ENCODE measurements at places on chromosomes 13 and 19.

- no peak for DNase-seq
These were observed 121.7 kb downstream of the FNDC3A start for GRCh38 chr13:49097374-49097773.

GRCh38 chr19:6039566-6040225, 61.8 kb upstream of the RANBP3 start:
- no peak for DNase-seq

DNA sequence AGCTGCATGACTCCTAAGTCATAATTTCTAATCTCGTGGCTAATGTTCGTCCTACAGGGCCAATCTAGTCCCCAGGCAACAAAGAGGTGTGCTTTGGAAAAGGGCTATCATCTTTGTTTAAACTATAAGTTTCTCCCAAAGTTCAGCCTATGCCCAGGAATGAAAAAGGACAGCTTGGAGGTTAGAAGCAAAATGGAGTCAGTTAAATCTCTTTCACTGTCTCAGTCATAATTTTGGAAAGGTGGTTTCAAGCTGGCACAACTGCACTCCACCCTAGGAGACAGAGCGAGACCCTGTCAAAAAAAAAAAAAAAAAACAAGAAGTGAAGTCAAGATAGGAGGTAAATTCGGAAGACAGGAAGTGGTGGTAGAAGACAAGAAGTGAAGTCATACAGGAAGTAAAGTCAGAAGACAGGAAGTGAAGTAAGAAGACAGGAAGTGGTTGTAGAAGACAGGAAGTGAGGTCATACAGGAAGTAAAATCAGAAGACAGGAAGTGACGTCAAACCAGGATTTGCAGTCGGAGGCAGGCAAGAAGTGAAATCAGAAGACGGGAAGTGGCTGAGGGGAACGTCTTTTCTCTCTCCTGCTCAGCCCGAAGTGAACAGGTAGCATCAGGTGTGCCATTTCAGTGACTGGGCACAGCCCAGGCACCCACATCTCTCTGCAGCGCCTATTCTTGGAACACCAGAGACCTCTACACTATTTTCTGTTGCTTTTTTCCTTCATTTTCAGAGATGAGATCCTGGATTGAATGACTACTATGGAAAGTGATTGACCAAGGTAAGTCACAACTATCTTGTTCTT, 32.2 kb downstream of the GP6 start:
- peak; percentile 91 for DNase-seq

DNA sequence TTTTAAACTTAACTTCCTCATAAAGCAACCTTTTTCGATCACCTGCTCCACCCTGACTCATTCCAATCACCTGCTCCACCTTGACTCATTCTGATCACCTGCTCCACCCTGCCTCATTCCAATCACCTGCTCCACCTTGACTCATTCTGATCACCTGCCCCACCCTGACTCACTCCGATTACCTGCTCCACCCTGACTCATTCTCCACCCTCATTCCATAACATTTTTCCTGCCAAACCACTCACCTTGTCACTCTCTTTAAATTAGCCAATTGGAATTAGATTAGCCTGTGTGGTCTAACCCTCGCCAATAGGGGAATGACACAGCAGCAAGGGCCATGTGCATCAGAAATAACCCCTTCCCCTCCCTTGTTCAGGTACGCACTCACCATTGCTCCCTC, 31.9 kb upstream of the ZNF83 start:
- no peak for DNase-seq

DNA sequence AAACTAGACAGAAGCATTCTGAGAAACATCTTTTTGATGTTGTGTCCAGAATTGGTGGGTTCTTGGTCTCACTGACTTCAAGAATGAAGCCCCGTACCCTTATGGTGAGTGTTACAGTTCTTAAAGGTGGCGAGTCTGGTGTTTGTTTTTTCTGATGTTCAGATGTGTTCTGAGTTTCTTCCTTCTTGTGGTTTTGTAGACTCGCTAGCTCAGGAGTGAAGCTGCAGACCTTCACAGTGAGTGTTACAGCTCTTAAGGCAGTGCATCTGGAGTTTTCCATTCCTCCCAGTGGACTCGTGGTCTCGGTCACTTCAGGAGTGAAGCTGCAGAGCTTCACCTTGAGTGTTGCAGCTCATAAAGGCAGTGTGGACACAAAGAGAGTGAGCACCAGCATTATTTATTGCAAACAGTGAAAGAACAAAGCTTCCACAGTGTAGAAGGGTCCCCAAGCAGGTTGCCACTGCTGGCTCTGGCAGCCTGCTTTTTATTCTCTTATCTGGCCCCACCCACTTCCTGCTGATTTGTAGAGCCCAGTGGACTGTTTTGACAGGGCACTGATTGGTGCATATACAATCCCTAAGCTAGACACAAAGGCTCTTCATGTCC, 1820.8 kb downstream of the UQCRFS1 start:
- no peak for DNase-seq

GRCh38 chr13:99743094-99743493, 228.5 kb downstream of the ZIC5 start:
- DNase-seq, result no peak

DNA sequence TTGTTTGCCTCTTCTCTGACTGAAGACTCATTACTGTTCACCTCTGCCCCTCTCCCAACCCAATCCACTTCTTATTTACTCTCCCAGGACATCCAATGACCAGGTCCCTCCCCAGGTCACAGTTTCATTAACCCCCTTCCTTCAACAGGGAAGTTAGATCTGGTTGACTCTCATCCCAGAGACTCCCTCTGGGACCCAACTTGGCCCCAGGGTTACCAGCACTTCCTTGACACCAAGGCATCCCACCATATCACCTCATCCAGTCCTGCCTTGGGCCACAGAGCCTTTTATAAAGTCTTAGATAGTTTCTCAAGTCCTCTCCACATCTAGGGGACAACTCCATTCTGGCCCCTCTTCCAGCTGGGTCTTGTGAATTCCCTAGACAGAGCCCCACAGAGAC, 470.6 kb upstream of the TSHZ3 start:
- no peak for DNase-seq

- DNase-seq, result no peak
These were observed 10.2 kb downstream of the STXBP2 start for GRCh38 chr19:7647156-7647555.

GRCh38 chr19:31350033-31350692, 927 bp upstream of the TSHZ3 start:
- DNase-seq, result no peak

GRCh38 chr19:13034636-13035035, 39.4 kb downstream of the NFIX start:
- DNase-seq, result no peak

DNA sequence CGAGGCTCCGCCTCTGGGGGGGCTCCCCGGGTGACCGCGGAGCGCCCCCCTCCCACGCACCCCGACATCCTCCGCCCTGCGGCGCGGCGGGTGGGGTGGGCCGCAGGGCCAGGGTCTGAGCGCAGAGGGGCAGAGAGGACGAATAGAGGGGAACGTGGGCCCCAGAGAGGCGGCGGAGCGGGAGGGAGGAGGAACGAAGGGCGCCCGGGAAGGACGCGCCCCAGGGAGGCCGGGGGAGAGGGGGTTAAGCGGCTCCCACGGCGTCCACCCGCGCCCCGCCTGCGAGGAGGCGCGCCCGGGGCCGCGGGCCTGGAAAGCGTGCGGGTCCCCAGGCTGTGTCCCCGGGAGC, 1.0 kb downstream of the HCN2 start:
- DNase-seq, result no peak

- no peak for DNase-seq
These were observed 30.9 kb downstream of the ENOX1 start for GRCh38 chr13:43755844-43756243.

DNA sequence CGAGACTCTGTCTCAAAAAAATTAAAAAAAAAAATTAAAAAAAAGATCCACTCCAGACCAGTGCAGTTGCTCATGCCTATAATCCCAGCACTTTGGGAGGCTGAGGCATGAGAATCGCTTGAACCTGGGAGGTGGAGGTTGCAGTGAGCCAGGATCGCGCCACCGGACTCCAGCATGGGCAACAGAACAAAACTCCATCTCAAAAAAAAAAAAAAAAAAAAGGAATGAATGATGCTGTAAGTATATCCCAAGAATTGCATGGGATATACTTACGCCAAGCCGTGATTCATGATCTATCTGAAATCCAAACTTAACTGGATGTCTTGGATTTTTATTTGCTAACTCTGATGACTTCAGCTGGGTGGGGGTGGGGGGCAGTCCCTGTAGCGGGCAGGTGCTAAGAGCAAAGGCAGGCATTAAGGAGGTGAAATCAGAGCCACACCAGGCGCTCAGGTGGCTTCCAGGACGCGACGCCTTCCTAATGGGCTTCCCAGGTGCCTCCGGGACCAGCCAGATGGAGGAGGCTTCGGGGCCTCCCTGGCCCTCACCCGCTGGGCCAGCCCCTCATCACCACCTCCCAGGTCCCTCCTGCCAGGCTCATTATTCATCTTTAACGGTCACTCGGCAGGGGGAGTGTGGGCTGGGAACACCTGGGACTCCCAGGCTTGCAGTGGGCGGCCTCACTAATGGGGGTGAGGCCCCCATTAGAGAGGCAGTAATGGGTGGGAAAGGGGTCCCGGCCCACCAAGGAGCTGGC, 11.4 kb upstream of the FUT5 start:
- DNase-seq, result peak; percentile 50

DNA sequence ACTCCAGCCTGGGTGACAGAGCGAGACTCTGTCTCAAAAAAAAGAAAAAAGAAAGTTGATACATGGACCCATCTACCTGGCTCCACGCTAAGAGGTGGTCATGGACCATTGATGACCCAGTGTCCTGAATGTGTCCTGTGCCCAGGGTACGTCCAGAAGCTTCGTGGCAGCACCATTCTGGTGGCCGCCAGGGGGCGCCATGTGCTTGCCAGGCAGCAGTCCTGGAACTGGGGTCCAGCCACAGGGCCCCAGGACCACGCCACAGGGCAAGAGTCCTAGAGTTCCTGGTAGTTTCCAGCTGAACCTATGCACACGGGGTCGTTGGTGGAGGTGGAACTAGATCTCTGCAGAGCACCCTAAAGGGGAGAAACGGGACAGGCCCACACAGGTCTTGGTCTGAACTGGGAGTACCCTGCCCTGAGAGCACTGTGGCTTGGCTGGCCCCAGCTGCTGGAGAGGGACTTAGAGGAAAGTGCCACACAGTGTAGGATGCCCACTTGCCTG, 19.9 kb upstream of the FBXO27 start:
- DNase-seq, result peak; percentile 63

- no peak for DNase-seq
These were observed 63.8 kb upstream of the LDLR start for GRCh38 chr19:11025445-11025844.

GRCh38 chr13:90696254-90696653, 651.2 kb upstream of the MIR17HG start:
- no peak for DNase-seq

DNA sequence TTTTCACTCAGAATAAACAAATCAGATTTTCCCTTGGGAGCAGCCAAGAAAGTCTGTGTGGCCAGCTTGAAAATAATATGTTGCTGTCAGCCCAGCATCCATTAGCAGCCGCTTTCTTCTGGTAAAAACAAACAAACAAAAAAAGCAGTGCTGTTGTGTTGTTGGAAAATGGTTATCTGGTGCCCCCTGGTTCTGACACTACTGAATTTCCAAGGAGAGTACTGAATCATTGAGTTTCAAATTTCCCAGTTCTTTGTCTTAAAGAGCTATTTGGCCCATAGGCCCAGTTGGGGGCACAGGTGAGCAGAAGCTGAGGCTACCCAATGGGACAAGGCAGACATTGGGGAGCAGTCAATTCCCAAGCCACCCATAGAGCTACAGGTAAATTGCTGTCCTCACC, 995.9 kb downstream of the UQCRFS1 start:
- DNase-seq, result no peak

DNA sequence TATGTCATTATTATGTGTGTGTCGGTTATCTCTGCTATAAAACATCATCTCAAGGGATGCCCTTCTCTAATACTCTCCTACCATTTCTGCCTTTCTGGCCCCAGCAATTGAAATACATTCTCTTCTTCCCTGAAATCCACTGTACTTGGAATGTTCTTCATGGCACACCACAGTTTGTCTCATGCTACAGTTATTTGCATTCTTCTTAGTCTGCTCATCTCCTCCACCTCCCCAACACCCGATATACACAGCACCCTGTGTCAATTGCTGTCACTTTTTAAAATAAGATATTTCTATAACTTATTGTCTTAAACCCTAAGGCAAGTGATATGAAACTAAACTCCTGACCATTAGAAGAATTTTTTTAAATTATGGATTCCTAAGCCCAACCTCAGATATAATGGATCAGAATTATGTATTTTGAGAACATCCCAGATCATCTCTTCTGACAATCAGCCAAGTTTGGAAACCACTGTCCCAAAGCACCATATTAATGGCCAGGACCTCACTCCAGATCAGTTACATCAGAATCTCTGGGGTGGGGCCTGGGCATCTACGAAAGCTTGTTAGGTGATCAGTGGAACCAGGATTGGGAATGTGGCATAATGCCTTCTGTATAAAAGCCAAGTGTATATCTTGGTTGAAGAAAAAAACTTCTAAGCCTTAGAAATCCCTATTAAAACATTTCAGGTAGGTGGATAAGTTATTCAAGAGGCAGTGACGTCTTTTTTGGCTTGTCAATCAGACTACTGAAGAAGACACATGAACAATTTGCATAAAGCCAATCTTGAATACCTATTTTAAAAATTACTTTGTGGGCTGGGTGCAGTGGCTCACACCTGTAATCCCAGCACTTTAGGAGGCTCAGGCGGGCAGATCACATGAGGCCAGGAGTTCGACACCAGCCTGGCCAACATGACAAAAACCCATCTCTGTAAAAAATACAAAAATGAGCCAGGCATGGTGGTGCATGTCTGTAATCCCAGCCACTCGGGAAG, 30.0 kb upstream of the KBTBD7 start:
- no peak for DNase-seq

GRCh38 chr19:33373453-33374235, at the start of gene CEBPG:
Gene CEBPG (plus strand): TSS chr19:33373709. CDS start chr19:33379240, 5,531 bp downstream.
- DNase-seq, result peak; percentile 76

DNA sequence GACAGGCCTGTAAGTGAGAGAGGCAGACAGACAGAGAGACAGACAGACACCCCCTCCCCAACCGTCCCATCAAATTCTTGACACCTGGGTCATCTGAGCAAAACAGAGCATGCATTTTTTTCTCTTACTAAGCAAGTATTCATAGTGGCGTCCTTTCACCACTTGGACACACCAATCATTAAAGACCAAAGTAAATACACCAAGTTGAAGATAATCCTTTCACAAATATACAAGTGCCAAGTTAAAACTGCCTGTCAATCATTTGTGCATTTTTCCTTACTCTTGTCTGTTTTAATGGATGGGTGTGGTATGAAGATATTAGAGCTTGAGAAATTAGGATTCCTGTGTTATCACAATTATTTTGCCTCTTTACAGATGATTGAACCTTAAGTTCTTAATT, 337.3 kb downstream of the ATP8A2 start:
- DNase-seq, result no peak
